EL (cell line): ENCODE measurements at places on chromosomes 16 and 17.

- peak; percentile 85 for DNase-seq
Measured at GRCh38 chr16:46822270-46822669, 8.7 kb downstream of the C16orf87 start.

GRCh38 chr16:52526116-52526828 is 20.7 kb downstream of the TOX3 start:
- no peak for DNase-seq

- no peak for DNase-seq
Measured at GRCh38 chr16:60310846-60311445, 1576.8 kb upstream of the GOT2 start.

DNA sequence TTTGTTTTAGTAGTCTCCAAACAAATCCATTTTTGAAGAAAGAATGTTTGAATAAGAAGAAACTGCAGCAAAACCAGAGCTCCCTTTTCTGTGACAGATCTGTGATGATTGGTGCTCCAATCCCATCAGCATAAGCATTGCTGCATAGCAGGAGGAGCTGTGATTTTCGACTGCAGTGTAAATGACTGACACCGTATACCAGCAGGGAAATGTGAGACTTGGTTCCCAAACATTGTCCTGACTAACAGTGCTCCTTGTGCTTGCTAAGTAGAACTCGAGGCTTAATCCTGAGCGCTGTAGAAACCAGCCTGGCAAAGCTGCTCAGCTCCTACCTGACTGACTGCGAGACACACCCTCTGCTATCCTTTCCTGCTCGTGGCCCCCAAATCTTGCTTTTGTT is 57.2 kb downstream of the NUP93 start:
- no peak for DNase-seq

DNA sequence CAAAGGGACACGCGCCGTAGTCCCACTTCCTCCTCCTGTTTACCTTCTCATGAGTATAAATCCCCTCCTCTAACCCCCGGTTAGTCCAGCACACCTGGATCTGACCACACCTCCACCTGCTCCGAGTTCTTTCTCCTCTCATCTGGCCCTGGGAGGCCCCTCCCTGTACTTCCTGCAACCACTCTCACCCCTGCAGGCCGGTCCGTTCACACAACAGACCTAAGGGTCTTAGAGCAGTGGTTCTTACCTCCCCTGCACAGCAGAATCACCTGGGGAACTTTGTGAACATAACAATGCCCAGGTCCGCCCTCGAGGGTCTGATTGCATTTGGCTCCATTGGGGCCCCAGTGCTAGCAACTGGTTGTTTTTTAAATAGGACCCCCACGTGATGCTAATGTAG is 24.8 kb downstream of the TMEM114 start:
- no peak for DNase-seq

DNA sequence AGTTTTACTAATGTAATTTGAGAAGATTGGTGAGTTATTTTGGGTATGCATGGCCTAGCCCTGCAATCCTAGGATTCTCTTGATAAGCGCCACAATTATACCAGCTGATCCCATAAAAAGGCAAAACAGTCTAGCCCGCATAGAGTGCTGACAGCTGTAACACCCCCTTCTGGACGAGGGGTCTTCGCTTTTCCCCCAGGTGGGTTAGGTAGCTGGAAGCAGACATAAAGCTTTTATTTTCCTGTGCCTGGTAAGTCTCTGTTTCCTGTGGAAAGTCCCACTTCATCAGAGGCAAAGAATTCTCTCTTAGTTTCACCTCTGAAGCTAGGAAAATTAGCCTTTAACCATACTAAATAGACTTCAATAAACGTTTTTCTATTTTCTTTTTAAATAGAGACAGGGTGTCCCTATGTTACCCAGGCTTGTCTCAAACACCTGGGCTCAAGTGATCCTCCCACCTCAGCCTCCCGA is 108.3 kb downstream of the YPEL2 start:
- DNase-seq, result no peak

GRCh38 chr16:4116325-4117249 is at the start of gene ADCY9:
Gene ADCY9, minus strand, starts transcription at chr16:4116442. Its CDS starts 1,000 bp downstream, at chr16:4115442.
- peak; percentile 74 for DNase-seq

DNA sequence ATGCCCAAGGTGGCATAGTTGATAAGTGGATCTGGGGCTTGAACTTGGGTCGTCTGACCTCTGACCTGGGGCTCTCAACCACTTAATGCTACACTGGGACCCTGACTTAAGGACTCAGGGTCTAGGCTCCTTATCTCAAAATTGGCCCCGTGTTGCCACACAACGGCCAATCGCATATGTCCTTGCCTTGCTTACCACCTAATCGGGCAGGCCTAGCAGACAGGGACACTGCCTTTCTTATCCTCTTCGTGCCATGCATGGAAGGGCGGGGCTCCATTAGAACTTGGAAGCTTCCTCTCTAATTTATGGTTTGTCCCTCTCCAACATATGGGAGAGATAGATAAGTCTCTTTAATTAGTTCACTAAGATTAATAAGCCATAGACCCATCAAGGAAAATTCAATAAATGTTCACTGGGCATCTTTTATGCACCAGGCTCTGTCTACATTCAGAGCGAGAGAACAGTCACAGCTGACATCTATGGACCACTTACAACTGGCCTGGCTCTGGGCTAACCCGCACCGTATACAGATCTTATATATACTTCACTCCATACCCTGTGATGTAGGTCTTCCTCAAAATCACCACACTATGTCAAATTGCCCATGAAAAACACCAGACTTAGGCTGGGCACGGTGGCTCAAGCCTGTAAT is 35.1 kb downstream of the CDH1 start:
- DNase-seq, result no peak

DNA sequence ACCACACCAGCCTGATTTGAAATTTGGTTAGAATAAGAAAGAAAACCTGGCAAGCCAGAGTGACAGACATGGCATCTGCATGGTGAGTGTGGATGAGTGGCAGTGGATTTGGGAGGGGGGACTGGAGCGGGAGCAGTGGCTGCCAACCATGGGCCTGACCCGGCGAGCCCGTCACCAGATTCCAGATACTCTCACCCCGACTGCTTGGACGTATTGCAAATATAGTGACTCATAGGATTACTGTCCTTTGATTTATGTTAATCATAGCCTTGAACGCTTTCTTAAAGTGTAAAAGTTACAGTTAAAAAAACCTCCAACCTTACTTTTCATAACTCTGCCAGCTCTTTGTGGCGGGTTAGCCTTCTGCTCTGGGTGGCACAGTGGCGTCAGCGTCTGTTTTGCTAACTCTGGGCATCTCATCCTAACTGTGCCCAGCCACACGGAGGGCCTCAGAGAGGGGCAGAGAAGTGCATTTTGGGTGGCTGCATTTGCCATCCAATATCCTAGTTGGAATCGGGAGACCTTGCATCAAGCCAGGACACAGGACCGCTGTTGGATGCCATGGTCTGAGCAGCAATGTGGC is 26.8 kb upstream of the FOXK2 start:
- DNase-seq, result peak; percentile 82

GRCh38 chr16:13680021-13680889 is 239.7 kb upstream of the ERCC4 start:
- DNase-seq, result no peak

DNA sequence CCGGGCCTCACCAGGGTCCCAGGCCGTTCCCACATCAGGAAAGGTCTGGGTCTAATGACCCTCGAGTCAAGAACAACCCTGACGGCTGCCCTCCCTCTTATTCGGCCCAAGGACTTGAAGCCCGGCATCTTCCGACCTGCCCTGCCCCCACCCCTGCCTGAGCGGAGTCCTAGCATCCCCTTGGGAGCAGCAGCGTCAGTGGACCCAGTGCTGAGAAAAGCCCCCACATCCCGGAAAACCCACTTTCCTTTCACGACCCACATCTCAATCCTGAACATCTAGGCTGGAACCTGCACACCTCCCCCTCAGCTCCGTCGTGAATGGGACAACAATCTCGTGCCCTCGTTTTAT is 769 bp downstream of the TMEM88 start:
- DNase-seq, result no peak

GRCh38 chr16:30113031-30113710 is at the start of gene GDPD3:
Gene GDPD3, minus strand, starts transcription at chr16:30113537. Its CDS starts 59 bp downstream, at chr16:30113478.
- peak; percentile 30 for DNase-seq

DNA sequence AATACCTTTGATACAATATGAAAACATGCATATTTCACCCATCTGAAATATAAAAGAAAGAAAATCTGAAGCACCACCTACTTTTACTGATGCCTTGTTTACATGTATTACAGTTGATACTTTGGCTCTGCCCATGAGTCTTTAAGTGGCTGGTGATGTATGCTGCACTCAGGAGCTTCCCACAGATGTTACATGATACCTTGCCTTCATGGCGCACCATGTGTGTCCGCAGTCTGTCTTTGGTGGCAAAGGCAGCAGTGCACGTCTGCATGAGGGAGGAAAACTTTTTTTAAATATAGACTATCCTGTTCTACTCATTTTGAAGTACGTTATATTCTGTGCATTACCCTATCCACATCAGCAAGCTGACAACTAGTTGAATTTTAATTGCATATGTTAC is 7.5 kb downstream of the VEZF1 start:
- no peak for DNase-seq

GRCh38 chr17:72984145-72984925 is 108.2 kb downstream of the SLC39A11 start:
- DNase-seq, result peak; percentile 86

- DNase-seq, result no peak
Measured at GRCh38 chr17:45770632-45771270, 13.4 kb upstream of the CRHR1 start.
